ENCODE measurements at places on chromosomes 6 and 20. TPM values are rescaled to one million over a fixed set of nuclear protein-coding genes. Genes with fewer than 3 reads are reported as not detected.

Gene SLC17A2
- 0.21 TPM for total RNA-seq

Gene MCUR1
- total RNA-seq = 13.9 TPM

Gene CDC40
- total RNA-seq = 12.0 TPM

Gene CST2
- not detected for total RNA-seq

Gene MOCS1
- 7.9 TPM for total RNA-seq

Gene BAG2
- 0.79 TPM for total RNA-seq

Gene VSX1
- total RNA-seq = 0.31 TPM

Gene CEP57L1
- 4.5 TPM for total RNA-seq

GRCh38 chr6:109874621-109875020 is 103.5 kb upstream of the GPR6 start:
- H3K4me3 ChIP-seq = no peak overlapping the region
- DNase-seq = no peak
- H3K27me3 ChIP-seq = no peaks in the 10 kb centered on the region
- no peaks in the 10 kb centered on the region for H3K4me1 ChIP-seq

DNA sequence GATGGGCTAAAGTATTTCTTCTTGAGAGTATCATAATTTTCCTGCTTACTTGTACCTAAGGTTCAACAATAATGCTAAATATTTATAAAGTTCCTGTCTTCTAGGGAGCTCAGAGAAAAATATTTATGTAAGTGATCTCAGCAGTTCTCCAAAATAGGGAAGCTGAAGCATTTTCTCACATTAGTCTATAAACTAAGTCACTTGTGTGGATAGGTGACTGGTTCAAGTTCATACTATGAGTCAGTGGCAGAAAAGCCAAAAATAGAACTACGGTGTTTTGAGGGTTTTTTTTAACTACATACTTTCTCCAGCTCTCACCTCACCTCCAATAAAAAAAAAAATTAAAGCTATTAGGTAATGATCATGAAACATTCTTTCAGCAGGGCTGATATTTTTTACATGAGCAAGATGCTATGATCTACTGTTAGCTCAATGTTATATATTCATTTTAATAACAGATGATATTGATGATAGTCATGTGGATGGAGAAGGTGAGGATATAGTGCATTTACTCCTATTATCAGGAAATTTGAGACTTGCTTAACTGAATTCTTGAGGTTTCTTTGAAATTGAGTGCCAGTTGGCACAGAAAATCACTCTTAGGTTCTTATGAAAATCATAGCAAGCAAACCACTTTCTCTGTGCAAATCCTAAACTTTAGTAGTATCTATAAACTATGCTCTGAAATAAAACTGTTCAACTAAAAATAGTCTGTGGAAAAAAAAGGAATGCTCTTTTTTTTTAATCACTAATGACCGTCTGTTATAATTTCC is 4.1 kb upstream of the MOXD1 start:
- no peaks in the 10 kb centered on the region for H3K36me3 ChIP-seq
- DNase-seq = no peak
- no peak overlapping the region for H3K27ac ChIP-seq
- no peaks in the 10 kb centered on the region for H3K27me3 ChIP-seq

- peak; percentile 67 for DNase-seq
- H3K27ac ChIP-seq = no peak overlapping the region
- no peak overlapping the region for H3K4me3 ChIP-seq
- no peaks in the 10 kb centered on the region for H3K27me3 ChIP-seq
- peaks cover 6% of the 10 kb centered on the region for H3K4me1 ChIP-seq
Measured at GRCh38 chr20:44911264-44911921, 1.5 kb downstream of the PABPC1L start.

- no peak overlapping the region for H3K4me3 ChIP-seq
- no peaks in the 10 kb centered on the region for H3K36me3 ChIP-seq
- H3K27ac ChIP-seq = peak overlapping the region; percentile 17
- no peak for DNase-seq
Measured at GRCh38 chr20:45014671-45015415, 48.5 kb downstream of the STK4 start.

- DNase-seq = no peak
- H3K27ac ChIP-seq = no peak overlapping the region
- H3K4me3 ChIP-seq = no peak overlapping the region
- no peaks in the 10 kb centered on the region for H3K36me3 ChIP-seq
- H3K4me1 ChIP-seq = no peaks in the 10 kb centered on the region
Measured at GRCh38 chr6:25296217-25296905, 17.2 kb downstream of the CARMIL1 start.

- no peaks in the 10 kb centered on the region for H3K27me3 ChIP-seq
- H3K36me3 ChIP-seq = no peaks in the 10 kb centered on the region
- no peaks in the 10 kb centered on the region for H3K4me1 ChIP-seq
- no peak overlapping the region for H3K27ac ChIP-seq
- DNase-seq = no peak
Measured at GRCh38 chr6:105058846-105059245, 101.9 kb downstream of the LIN28B start.

DNA sequence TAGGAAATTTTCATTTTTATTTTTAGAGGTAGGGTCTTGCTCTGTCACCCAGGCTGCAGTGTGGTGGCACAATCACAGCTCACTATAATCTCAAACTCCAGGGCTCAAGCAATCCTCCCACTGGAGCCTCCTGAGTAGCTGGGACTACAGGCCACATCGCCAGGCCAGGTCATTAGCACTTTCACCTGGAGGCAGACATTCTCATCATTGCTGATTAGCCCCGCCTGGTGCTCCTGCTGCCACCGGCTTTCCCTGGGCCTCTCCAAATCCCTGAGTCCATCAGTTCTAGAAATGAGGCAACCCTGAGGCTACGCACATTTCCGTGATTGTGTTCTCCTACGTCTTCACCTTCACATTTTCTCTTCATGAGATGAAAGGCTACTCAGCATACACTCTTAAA is 607.7 kb upstream of the NRSN1 start:
- H3K27ac ChIP-seq = no peak overlapping the region
- H3K4me3 ChIP-seq = no peak overlapping the region
- no peaks in the 10 kb centered on the region for H3K27me3 ChIP-seq

DNA sequence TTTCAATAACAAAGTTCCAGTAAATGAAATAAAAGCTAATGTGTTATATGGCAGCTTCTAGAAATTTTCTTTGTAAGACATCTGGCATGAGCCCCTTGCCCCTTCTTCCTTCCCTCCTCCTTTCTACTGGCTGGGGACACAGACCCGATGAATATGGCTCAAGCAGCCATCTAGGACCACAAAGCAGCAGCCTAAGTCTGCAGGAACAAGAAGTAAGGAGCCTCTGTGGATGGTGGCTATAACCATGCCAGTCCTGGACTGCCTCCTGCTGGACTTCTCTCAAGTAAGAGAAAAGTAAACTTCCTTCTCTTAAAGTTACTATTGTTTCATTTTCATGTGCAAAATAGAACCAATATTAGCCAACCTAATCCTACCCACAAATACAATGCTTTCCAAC is 114.9 kb upstream of the DST start:
- H3K36me3 ChIP-seq = no peaks in the 10 kb centered on the region
- H3K27me3 ChIP-seq = no peaks in the 10 kb centered on the region
- no peak for DNase-seq
- no peak overlapping the region for H3K27ac ChIP-seq
- no peak overlapping the region for H3K4me3 ChIP-seq

DNA sequence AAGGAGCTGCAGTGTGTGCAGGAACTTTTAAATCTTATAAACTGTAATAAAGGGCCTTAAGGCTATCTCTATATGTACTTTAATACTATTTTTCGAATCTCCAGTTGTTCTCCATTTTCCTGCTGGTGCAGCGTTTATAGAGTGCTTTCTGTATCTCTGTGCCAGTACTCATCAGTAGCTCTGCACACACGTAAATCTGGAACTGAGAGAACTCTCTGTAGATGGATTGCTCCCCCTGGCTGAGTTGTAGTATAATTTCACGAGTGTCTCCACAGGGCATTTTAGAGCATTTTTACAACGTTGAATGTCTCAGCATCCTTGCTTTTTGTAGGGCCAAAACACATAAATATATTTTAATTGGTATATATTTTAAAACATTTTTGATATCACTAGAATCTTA is 256.5 kb downstream of the TRDN start:
- no peak overlapping the region for H3K4me3 ChIP-seq
- no peaks in the 10 kb centered on the region for H3K36me3 ChIP-seq
- H3K27ac ChIP-seq = no peak overlapping the region
- no peaks in the 10 kb centered on the region for H3K4me1 ChIP-seq
- no peak for DNase-seq
- H3K27me3 ChIP-seq = no peaks in the 10 kb centered on the region

- no peak overlapping the region for H3K4me3 ChIP-seq
- H3K36me3 ChIP-seq = no peaks in the 10 kb centered on the region
- H3K27ac ChIP-seq = no peak overlapping the region
- no peak for DNase-seq
- H3K4me1 ChIP-seq = peaks cover 3% of the 10 kb centered on the region
Measured at GRCh38 chr6:139019722-139020121, 8.8 kb upstream of the ABRACL start.

DNA sequence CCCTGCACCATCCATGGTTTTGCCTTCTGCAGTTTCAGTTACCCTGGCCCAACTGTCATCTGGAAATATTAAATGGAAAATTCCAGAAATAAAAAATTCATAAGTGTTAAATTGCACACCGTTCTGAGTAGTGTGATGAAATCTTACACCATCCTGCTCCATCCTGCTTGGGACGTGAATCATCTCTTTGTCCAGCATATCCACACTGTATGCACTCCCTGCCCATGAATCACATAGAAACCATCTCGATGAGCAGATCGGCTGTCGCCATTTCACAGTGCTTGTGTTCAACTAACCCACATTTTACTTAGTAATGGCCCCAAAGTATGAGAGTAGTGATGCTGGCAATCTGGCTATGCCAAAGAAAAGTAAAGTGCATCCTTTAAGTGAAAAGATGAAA is 105.9 kb upstream of the ID4 start:
- no peaks in the 10 kb centered on the region for H3K4me1 ChIP-seq
- no peaks in the 10 kb centered on the region for H3K27me3 ChIP-seq
- H3K4me3 ChIP-seq = no peak overlapping the region

GRCh38 chr6:102571236-102571908 is 1177.9 kb downstream of the GRIK2 start:
- no peaks in the 10 kb centered on the region for H3K36me3 ChIP-seq
- H3K4me1 ChIP-seq = no peaks in the 10 kb centered on the region

DNA sequence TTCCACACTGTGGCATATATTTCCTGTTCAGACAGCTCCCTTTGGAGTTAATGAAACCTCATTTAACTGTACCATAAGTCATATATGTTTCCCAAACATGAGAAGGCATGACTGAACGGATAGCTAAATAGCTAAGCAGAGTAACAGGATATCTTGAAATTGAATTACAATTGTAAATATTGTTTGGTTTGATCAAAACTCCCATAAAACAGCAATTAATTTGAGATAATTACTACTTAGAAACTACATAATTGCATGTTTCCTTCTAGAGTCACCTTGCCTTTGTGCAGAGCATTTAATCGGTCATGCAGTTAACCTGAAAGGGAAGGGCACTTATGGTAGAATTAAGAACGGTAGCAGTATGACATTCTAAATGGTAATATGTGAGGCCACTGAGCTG is 179.0 kb upstream of the MAP3K7 start:
- H3K27ac ChIP-seq = no peak overlapping the region
- H3K4me3 ChIP-seq = no peak overlapping the region
- no peaks in the 10 kb centered on the region for H3K36me3 ChIP-seq
- no peak for DNase-seq
- no peaks in the 10 kb centered on the region for H3K4me1 ChIP-seq

DNA sequence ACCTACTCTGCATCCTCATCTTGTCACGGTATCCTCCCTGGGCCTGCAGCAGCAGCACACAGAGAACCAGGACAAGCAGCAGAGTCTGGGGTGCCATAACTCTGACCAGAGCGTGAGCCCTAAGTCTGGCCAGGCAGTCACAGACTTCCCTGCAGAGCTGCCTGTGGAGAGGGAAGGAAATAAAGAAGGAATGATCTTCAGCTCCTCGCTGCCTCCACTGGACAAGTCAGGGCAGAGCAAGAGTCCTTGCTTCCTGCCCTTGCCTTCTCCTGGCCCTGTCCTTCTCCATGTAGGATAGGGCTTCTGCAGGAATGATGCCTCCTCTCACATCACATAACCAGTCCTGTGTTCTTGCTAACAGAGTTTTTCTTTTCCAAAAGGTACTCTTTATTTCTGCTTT is 15.9 kb upstream of the WFDC11 start:
- no peak for DNase-seq
- H3K27me3 ChIP-seq = no peaks in the 10 kb centered on the region
- H3K4me3 ChIP-seq = no peak overlapping the region
- H3K4me1 ChIP-seq = no peaks in the 10 kb centered on the region
- no peak overlapping the region for H3K27ac ChIP-seq

- DNase-seq = peak; percentile 58
- no peak overlapping the region for H3K4me3 ChIP-seq
- H3K36me3 ChIP-seq = no peaks in the 10 kb centered on the region
- peak overlapping the region; percentile 26 for H3K27ac ChIP-seq
Measured at GRCh38 chr20:52852714-52853113, 119.4 kb upstream of the TSHZ2 start.

- no peak overlapping the region for H3K27ac ChIP-seq
- H3K4me1 ChIP-seq = no peaks in the 10 kb centered on the region
- no peak for DNase-seq
- no peaks in the 10 kb centered on the region for H3K27me3 ChIP-seq
- no peak overlapping the region for H3K4me3 ChIP-seq
Measured at GRCh38 chr6:37761554-37762271, 57.8 kb upstream of the ZFAND3 start.

- no peak overlapping the region for H3K4me3 ChIP-seq
- peaks cover 11% of the 10 kb centered on the region for H3K4me1 ChIP-seq
- no peak for DNase-seq
- H3K27ac ChIP-seq = no peak overlapping the region
- no peaks in the 10 kb centered on the region for H3K27me3 ChIP-seq
Measured at GRCh38 chr6:41375598-41376151, 40.3 kb downstream of the NCR2 start.

GRCh38 chr20:25310268-25310920 is 62.5 kb downstream of the PYGB start:
- H3K4me3 ChIP-seq = no peak overlapping the region
- no peaks in the 10 kb centered on the region for H3K27me3 ChIP-seq
- H3K4me1 ChIP-seq = no peaks in the 10 kb centered on the region
- peak overlapping the region; percentile 52 for H3K27ac ChIP-seq

DNA sequence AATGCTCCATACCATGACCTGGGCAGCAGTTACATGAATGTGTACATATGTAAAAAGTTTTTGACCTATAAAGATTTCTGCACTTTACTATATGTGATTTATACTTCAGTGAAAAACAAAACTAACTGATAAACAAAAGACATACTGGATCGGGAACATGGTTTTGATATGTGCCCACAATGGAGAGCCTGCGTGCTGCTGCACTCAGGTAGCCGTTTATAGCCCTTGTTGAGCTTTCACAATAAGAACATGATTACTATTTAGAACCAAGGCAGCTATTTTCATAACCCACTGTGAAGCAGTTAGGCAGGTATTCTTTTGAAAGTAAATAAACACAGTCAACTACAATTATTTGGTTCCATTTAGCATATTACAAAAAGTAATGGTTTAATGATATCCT is 195.9 kb upstream of the RAB32 start:
- no peaks in the 10 kb centered on the region for H3K4me1 ChIP-seq
- no peak overlapping the region for H3K27ac ChIP-seq
- H3K36me3 ChIP-seq = no peaks in the 10 kb centered on the region
- no peaks in the 10 kb centered on the region for H3K27me3 ChIP-seq
- H3K4me3 ChIP-seq = no peak overlapping the region

GRCh38 chr6:116954335-116954734 is 77.3 kb downstream of the RFX6 start:
- no peaks in the 10 kb centered on the region for H3K36me3 ChIP-seq
- H3K27me3 ChIP-seq = no peaks in the 10 kb centered on the region
- H3K4me3 ChIP-seq = no peak overlapping the region
- H3K4me1 ChIP-seq = peaks cover 8% of the 10 kb centered on the region
- no peak for DNase-seq
